NCI-H1048 (cell line): ENCODE measurements at places on chromosomes 3 and 15.

DNA sequence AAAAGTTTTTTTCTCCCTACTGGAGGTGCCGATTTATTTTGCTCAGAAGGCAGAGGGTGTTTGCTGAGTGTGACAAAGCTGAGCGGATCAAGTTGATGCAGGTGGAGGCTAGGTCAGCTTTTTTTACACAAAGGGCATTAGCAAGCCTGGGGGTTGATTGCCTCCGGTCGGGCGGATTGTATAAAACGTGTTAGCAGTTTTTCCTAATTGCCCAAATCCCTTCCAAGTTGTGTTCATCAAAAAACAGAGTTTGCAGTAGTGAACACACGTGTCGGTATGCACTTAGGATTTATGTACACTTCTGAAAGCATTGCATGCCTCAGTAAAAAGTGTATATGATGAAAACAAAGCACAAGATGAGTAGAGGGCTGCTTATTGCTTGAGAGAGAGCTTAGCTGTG lies 2.6 kb downstream of the GPR160 start:
- no peak for DNase-seq

DNA sequence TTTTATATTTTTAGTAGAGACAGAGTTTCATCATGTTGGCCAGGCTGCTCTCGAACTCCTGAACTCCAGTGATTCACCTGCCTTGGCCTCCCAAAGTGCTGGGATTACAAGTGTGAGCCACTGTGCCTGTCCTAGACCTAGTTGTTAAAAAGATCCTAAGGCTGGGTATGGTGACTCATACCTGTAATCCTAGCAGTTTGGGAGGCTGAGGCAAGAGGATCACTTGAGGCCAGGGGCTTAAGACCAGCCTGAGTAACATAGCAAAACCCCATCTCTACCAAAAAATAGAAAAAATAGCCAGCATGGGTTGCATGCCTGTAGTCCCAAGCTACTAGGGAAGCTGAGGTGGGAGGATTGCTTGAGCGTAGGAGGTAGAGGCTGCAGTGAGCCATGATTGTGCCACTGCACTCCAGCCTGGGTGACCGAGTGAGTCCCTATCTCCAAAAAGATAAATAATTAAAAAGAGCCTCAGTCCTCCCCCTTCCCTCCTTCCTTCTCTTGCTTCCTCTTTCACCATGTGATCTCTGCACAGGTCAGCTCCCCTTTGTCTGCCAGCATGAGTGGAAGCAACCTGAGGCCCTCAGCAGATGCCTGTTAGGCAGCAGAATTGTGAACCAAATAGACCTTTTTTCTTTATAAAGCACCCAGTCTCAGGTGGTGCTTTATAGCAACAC lies 9.8 kb upstream of the FNDC3B start:
- DNase-seq = no peak

GRCh38 chr3:158463556-158463955 lies 107.4 kb upstream of the MLF1 start:
- DNase-seq = no peak

- DNase-seq = no peak
Measured at GRCh38 chr3:190595179-190595795, 81.4 kb downstream of the IL1RAP start.

- no peak for DNase-seq
Measured at GRCh38 chr15:85639752-85640381, 154.9 kb downstream of the KLHL25 start.

DNA sequence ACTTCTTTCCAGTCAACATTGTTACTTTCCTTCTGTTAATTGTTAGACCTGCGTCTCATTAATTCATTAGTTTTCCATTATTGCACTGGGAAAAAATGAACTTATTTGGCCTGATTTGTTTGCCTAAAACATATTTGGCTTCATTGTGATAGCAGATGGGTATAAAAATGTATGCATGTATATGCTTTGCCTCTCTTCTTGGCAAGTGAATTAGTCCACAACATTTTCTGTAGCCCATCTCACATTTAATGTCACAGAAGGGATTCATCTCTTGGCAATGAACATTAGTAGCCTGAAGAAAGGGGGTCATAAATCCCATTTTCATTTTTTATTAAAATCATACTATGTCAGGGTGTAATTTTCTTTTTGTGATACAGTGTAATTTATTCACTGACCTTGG lies 125.2 kb downstream of the TUSC7 start:
- DNase-seq = no peak

GRCh38 chr15:95464509-95464908 lies 866.0 kb upstream of the NR2F2 start:
- DNase-seq = no peak

DNA sequence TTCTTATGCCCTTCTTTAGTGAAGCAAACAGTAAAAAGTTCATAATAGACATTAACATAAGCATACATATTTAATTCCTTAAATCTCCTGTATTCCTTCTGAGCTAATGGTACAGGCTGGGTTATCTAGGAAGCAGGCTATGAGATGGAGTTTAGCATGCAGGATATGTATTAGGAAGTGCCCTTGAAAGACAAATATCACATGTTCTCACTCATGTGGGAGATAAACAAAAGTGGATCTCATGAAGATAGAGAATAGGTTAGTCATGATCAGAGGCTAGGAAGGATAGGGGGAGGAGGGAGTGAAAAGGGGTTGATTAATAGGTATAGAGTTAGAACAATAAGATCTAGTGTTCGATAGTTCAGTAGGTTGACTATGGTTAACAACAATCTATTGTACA lies 105.4 kb downstream of the CLASP2 start:
- no peak for DNase-seq

- no peak for DNase-seq
Measured at GRCh38 chr3:32885283-32885901, 66.1 kb upstream of the CCR4 start.
